GM12891 (cell line): ENCODE measurements at places on chromosomes 13 and 19.

DNA sequence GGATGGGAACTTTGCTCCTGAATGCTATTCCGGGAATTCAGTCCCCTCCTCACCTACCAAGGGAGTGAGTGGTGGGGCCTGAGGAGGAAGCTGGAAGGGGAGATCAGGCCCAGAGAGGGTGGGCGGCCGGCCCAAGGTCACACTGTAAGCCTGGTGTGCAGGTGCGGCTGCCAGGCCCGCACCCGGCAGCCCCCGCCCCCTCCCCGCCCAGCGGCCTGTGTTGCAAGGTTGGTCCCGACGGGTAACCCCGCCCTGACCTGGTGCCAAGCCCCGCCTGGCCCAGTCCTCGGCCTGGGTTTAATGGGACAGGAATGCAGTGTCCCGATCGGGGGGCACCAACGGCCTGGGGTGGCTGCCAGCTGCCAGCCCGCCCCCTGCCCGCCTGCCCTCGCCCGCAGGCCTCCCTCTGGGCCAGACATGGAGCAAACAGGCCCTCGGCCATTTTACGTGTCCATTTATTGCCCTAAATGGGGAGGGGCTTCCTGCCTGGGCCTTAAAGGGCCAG is 5.5 kb downstream of the ZBTB7A start:
- DNase-seq, result no peak

DNA sequence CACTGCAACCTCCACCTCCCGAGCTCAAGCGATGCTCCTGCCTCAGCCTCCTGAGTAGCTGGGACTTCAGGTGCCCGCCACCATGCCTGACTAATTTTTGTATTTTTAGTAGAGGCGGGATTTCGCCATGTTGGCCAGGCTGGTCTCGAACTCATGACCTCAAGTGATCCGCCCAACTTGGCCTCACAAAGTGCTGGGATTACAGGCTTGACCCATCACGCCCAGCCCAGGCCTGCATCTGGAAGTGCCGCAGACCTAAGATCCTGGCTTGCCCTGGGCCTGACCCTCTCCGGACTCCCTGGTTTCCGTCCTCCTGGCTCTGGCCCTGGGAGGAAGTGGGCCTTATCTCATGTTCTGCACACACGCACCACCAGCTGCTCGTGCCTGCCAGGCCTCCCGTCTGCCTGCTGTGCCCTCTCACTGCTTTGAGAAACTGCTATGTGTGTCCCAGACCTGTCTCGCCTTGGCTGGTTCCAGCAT is 4.7 kb upstream of the PTGIR start:
- no peak for DNase-seq

GRCh38 chr19:38361633-38362075 is 12.7 kb upstream of the PSMD8 start:
- peak; percentile 75 for DNase-seq

DNA sequence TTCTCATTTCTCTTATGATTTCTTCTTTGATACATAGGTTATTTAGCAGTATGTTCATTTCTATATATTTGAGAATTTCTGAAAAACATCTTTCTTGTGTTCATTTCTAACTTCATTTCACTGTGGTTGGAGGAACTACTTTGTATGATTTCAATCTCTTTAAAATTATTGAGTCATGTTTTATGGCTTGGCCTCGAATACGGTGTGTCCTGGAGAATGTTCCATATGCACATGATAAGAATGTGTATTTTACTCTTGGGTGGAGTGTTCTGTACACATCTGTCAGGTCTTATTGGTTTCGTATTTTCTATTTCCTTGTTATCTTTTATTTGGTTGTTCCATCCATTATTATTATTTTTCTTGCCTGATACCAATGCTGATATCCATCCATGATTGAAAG is 22.9 kb downstream of the DNM2 start:
- no peak for DNase-seq

GRCh38 chr19:10815007-10815536 is 20.9 kb downstream of the TMED1 start:
- DNase-seq, result no peak

GRCh38 chr13:85261757-85262346 is 537.4 kb downstream of the SLITRK6 start:
- no peak for DNase-seq

DNA sequence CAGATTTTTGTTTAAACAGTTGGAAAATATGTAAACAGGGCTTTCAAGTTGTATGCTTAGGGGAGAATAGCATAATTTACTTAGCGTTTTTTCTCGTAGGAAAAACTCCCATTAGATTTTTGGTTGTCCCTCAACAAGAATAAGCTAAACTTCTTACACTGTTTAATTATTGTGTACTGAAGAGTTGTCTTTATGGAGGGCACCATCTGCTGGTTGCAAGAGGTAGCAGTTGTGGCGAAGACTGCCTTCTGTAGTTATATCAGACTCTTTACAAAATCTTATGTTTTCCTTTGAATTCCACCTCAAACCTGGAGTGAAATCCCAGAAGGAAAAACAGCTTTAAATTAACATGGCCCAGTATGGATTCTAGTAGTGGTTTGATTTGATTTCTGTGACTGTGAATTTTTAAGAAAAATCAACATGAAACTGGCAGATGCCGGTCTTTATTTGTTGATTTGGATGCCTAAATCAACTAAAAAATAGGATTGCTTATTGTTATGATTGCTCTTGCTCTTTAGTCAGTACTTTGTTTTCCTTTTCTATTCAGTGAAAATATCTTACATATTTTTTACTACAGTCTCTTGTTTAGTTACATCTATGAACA is 53.4 kb downstream of the PDS5B start:
- peak; percentile 9 for DNase-seq

DNA sequence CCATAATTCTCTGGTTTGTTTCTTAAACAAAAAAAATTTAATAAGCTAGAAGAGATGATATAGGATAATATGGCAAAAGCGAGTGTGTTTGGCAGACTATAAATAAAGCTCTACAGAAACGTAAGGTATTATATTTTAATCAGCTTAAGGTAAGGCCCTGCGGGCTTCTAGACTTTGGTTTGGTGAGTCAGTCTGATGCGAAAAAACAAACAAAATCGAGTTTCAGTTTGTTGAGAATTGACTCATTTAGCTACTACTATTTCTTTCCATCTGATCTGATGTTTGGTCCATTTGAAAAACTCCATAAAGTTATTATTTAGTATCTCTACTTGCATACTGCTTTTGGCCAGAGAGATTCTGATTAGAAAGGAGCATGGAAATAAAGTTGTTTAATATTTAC is 138.0 kb downstream of the MIPEP start:
- no peak for DNase-seq

- DNase-seq, result no peak
Observed at GRCh38 chr19:14066134-14066533, 4.3 kb upstream of the PALM3 start.

GRCh38 chr19:33339016-33339984 is 34.2 kb upstream of the CEBPG start:
- no peak for DNase-seq

DNA sequence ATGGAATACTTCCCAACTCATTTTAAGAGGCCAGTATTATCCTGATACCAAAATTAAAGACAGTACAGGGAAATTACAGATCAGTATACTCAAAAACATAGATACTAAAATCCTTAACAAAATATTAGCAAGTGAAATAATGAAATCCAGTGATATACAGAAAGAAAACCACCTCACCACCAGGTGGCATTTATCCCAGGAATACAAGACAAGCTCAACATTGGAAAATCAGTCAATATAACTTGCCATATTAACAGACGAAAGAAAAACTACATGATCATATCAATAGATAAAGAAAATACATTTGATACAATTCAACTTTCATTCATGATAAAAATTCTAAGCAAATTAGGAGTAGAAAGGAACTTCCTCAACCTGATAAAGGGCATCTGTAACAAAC is 6.7 kb upstream of the GNA15 start:
- DNase-seq, result no peak
